ENCODE measurements at places on chromosomes 3 and 15.

DNA sequence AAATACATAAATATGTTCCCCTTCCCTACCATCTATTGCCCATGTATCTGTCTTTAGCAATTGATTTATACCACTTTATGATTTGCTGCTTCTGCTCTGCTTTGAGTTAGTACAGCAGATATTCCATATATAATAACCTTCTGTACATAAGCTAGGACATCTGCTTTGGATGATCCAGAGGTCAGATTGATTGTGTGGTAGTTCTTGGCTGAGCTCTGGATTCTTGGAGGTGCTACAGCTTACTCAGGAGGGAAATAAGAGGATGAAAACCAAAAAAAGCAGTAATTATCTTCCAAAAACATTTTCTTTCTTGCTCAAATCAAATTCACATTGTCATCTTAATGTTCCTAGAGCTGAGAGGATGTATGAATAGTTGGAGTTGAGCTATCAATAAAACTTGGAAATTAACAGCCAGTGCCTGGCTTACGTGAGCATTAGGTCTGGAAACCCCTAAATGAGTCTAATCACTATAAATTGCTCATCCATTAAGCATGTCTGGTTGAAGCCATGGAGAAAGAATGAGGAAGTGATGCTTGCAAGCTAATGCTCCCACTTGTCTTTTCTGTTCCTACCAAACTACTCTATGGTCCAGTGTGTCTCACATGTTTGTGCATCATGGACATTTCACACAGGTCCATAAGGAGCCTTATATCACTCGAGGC, 36.3 kb upstream of the TMEM42 start:
- no peak for DNase-seq

- DNase-seq, result no peak
Observed at GRCh38 chr15:98651581-98652220, 3.4 kb downstream of the IGF1R start.

DNA sequence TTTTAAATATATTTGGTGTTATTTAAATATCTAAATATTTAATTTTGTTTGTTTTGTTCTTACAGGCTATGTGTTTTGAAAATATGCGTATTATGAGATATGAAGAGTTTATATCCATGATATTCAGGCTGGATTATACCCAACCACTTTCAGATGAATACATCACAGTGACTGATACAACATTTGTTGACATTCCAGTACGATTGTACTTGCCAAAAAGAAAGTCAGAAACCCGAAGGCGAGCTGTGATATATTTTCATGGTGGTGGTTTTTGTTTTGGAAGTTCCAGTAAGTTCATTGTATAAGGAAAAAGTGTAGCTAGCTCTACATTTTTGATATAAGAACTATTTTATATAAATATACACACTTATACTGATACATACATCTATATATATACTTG, 6.9 kb downstream of the AADACL2 start:
- no peak for DNase-seq

DNA sequence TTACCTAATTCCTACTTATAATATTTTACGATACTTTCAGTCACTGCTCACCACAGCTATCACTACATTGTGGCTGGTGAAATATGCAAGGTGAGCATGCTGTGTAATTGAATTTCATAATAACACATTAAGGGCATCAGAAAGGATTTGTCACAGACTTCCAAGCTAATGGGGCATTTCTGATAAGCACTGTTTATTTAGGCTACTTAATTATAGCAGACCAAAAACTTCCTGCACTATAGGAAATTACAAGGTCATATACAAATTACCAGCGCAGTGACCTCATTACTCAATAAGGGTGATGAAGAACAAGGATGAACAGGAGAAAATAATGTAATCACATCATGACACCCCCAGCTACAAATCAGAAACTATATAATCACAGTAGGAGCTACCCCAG, 88.6 kb upstream of the FAM3D start:
- no peak for DNase-seq

DNA sequence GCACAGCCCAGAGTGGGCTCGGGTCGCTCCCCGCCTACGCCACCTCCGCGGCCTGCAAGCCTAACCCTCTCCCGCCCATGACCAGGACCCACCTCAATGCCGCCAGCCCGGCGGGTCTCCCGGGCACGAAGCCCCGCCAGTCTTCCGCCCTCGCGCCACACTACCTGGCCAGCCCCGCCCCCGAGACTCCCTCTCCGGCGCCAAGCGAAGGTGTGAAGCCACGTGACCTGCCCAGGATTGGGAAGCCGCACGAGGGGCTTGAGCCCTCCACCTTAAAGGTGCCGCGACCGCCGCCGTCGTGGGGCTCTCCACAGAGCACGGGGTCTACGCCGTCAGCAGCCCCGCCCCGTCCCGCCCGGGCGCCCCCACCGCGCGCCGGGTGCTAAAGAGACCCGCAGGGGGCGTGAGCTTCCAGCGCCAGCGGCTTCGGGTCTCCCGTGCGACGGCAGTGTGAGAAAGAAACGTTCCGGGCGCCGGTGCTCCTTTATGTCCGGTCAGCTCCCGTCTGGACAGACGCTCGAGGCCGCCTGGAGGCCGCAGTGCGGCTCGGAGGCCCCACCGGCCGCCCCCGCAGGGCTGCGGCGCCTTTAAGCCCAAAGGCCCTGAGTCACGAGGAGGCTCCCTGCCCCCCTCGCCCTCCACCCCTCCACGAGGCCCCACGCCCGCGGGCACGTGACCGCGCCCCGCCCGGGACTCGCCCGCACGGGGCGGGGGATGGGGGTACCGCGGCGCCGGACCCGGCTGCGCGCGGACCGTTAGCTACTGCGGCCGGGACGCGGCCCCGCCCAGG, at the start of gene CPEB1:
Gene CPEB1, minus strand, starts transcription at position 319 of the 790 bp plus-strand sequence. CDS start 18,904 bp downstream, outside the sequence.
- DNase-seq, result no peak

Data from renal pelvis (tissue), 12 donors.